ENCODE measurements at places on chromosomes 12 and 14.
A peak's percentile ranks its signal among the peaks of the same experiment; 100 is the strongest.

DNA sequence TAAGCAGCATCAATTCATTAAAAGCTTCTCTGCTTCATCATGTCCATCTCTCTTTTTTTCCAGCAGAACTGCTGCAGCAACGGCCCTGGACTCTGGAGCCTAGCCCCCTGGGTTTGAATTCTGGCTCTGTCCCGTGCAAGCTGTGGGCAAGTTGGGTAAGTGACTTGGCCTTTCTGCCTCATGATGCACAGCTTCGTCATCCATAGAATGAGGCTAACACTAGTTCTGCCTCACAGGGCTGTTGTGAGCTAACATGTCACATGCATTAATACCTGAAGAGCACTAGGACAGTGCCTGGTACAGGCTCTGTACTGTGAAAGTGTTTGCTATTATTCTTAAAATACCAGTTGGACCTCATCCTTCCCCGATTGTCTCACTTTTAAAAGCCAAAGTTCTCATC, 4.2 kb downstream of the KRT82 start:
- no peak for DNase-seq

GRCh38 chr12:111993292-111994150, 19.4 kb downstream of the TMEM116 start:
- no peak for DNase-seq

- peak; percentile 28 for DNase-seq
These were observed 2.3 kb downstream of the HMGA2 start for GRCh38 chr12:65826353-65827171.

GRCh38 chr12:133165776-133166175, 15.5 kb upstream of the ZNF268 start:
- no peak for DNase-seq

DNA sequence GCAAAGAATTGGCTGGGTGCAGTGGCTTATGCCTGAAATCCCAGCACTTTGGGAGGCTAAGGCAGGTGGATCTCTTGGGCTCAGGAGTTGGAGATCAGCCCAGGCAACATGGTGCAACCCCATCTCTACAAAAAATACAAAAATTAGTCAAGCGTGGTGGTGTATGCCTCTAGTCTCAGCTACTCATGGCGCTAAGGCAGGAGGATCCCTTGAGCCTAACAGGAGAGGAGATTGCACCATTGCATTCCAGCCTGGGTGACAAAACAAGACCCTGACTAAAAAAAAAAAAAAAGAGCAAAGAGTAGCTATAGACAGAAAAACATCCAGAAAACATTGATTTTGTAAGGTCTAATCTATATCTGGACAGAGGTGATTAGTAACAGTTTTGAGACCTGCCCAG, 25.0 kb downstream of the KIF21A start:
- no peak for DNase-seq

- peak; percentile 13 for DNase-seq
These were observed 28.0 kb downstream of the PTPRB start for GRCh38 chr12:70609203-70609602.
